ENCODE measurements at places on chromosomes 6 and 20.

GRCh38 chr20:63025534-63026331 is 19.0 kb upstream of the BHLHE23 start:
- DNase-seq, result no peak

DNA sequence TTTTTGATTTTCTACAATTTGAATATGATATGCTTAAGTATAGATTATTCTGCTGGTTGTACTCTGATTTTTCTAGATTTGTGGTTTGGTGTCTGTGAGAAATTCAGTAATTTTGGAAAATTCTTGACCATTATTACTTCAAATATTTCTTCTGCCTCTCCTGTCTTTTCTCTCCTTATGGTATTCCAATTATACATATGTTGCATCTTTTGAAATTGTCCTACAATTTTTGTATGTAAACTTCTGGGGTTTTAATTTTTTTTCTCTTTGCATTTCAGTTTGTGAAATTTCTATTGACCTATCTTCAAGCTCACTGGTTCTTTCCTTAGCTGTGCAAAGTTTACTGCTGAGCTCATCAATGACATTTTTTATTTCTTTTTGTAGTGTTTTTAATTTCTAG is 534.4 kb upstream of the SLC35B3 start:
- DNase-seq, result no peak

GRCh38 chr6:137892271-137892708 is 25.2 kb downstream of the TNFAIP3 start:
- no peak for DNase-seq

GRCh38 chr20:63280929-63281545 is 8.4 kb downstream of the ARFGAP1 start:
- no peak for DNase-seq

- DNase-seq, result no peak
These were observed 8.6 kb upstream of the SIRPB2 start for GRCh38 chr20:1499528-1500420.

GRCh38 chr20:4243071-4243470 is 227.7 kb upstream of the RNF24 start:
- DNase-seq, result no peak

- DNase-seq, result no peak
These were observed 16.9 kb upstream of the PERP start for GRCh38 chr6:138124096-138124495.

DNA sequence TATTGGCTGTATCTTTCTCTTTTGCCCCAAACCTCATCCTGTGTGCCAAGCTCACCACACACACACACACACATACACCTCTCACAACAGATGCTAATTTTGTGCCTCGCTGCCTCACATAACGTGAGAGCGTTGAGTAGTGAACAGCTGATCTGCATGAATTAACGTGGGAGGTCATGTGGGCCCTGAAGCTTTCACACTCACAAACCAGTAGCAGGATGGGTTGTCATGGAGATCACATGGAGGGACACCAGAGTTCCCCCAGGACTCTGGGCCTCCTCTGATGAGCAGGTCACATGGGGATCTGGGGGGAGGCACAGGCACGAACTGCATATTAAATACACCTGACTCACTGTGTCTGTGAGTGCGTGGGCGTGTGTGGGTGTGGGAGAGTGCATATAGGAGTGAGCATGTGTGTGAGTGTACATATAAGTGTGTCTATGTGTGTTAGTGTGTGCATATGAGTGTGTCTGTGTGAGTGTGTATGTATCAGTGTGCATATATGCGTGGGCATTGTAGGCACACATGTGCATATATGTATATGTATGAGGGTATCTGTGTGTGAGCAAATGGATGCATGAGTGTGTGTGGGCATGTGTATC is 62.7 kb upstream of the SULF2 start:
- DNase-seq, result no peak

GRCh38 chr6:12557765-12558164 is 158.8 kb upstream of the PHACTR1 start:
- no peak for DNase-seq

- no peak for DNase-seq
These were observed 32.6 kb downstream of the SLC2A10 start for GRCh38 chr20:46741924-46742668.

GRCh38 chr6:3310703-3311102 is 52.0 kb downstream of the PSMG4 start:
- DNase-seq, result no peak

DNA sequence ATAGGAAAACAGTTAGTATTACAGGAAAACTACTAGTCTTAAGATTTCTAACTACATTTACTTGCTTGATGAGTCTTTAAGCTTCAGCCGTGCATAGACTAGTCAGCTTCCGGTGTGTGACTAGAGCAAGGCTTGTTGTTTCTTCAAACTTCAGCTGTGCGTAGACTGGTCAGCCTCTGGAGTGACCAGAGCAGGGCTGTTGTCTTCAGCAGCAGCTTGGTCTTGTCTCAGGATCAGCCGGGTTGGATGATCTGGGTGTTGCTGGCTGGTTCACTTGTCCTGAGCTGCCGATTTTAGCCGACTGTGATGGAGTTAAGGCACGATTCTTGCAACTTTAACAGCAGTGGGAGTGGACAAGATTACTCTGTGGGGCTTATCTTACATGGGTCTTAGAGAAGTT is 44.7 kb downstream of the HLA-C start:
- no peak for DNase-seq

DNA sequence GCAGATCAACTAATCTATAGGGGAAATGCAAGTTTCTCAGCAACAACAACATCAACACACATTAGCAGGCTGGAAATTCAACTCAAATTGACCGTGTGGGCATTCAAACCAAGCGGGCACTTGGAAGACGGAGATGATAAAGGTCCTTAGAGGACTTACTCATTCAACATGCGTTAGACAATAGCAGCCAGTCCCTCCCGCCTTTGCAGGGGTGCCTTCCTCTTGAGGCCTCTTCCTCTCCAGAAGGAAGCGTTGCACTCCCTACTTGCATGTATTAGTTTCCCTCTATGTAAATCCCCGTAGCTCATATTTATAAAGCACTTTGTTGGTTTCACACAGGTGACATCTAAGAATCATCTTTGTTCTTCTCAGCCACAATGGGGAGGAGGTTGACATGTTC is 300.8 kb upstream of the STXBP5 start:
- DNase-seq, result no peak

GRCh38 chr6:98842342-98843180 is 8.2 kb downstream of the POU3F2 start:
- DNase-seq, result no peak

DNA sequence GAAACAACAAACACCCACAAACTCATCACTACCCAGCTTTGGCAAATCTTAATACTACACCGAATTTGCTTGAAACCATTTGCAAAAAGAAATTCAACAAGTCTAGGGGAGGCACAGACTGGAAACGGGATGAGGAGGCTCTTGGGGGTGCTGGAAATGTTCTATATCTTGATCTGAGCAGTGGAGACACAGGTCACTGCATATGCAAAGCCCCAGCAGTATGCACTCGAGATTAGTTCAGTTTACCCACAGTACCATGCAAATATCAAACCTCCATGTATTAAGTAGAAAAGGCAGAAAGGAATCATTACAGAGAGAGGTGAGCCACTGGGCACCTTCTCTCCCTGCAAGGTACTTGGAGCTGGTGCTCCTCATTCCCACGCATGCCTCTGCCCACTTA is 75.9 kb downstream of the PREX1 start:
- DNase-seq, result no peak

DNA sequence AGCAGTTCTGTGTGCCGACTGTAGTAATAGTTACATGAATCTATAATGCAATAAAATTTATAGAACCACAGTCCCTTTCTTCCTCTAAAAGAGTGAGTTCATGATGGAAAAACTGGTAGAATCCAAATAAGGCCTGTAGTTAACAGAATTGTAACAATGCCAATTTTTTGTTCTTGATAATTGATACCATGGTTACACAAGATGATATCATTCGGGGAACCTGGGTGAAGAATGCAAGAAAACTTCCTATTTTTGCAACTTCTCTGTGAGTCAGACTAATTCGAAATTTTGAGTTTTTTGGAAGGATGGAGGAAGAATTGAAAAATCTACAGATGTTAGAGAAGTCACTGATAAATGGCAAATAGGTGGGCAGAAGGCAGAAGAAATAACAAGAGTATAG is 381.8 kb downstream of the CDKAL1 start:
- no peak for DNase-seq

GRCh38 chr6:49766762-49767161 is 20.3 kb downstream of the PGK2 start:
- no peak for DNase-seq

GRCh38 chr6:20658516-20658915 is 124.3 kb downstream of the CDKAL1 start:
- no peak for DNase-seq

DNA sequence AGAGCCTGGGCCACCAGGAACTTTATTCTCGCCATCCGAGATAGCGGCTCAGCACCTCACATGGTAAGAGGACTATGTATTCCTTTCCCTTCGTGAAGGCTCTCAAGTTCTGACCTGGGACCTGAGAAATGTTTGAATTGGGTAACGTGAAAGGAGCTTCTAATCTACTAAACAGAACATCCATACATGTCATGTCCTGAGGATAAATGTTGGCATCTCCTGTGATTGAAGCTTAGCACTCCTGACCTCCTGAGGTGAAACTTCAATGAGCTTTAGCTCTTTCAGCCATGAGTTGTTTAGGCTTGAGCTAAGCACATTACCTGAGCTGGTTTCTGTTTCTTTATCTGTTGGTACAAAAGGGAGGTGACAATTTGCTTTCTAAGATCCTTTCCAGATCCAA is 280.9 kb downstream of the PACRG start:
- no peak for DNase-seq

- no peak for DNase-seq
These were observed 208.9 kb upstream of the SNX9 start for GRCh38 chr6:157614026-157614568.

DNA sequence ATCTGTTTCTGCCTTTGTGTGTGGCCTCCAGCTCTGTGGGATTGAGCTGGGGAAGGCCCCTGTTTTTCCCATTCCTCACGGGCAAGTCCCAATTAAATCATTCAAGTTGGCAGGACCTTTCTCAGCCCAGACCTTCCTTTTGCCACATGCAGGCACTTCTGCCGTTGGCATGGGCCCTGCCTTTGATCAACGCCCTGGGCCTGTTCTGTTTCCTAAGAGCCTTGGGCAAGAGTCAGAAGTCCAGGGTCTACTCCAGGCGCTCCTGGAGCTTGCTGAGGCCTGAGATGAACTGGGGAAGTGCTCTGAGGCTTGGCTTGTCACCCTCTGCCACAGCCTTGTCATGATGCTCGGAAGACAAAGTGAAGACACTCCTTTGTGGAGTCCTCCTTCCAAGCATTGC is 7.1 kb downstream of the IP6K3 start:
- no peak for DNase-seq

DNA sequence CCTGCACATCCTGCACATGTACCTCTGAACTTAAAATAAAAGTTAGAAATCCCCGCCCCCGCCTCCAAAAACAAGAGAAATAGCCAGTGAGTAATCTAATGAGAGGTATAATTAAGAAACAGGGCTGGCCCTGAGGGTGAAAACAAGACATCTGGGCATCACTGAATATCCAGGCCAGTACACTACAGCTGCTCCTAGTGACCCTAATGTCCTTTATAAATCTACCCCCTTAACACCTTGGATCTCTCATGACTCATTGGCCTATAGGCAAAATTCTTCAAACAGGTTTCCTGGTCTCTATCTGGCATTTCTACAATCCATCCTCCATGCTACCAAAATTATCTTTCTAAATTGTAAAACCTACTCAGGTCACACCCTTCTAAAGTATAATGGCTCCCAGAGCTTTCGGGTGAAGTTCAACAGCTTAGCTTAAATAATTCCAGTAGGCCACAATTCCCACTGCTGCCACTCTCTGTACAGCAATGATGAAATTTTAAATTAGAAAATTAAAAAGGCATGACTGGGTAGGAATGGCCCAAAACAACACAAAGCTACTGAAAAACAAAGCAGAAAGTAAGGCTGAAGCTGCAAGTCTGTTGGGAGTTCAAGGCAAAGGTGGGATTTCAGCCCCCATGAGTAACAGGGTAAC is 260.9 kb downstream of the GMDS start:
- DNase-seq, result no peak

DNA sequence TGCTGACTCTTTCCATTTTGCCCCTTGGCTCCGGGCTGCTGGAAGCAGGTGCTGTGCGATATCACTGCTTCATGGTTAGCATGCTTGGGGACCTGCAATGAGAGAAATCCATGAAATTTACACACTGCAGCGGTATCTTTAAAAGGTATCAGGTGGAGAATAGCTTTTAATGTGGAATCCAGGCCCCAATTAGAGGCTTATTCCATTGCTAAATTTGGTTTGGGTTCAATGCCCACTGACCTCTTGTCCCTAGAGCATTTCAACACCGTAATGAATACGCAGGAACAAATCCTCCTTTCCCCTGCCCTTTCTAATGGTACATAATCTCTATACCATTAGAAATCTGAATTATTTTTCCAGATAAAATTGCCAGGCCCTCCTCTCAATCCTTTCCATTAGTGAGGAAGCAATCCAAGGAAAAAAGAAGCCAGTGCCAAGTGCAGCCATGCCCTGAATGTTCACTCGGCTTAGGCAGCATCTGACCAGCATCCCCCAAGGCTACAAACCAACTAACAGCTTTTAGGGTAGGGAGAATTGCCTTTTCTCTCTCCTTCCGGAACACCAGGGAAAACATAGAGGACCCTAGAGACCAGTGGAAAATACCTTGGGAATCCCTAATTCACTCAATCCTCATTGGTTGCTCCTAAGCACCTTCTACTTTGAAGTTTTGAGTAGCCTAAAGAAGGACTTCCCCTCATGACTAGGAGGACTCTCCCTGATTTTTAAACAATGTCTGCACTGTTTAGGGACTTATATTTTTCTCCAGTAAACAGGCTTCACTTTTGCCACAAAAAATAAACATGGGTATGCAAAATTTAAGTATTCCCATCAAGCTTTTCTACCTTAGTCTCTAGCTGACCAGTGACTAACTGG is 143.1 kb downstream of the QRSL1 start:
- DNase-seq, result no peak

- DNase-seq, result no peak
These were observed 118.6 kb downstream of the PLCB1 start for GRCh38 chr20:8250539-8251200.

DNA sequence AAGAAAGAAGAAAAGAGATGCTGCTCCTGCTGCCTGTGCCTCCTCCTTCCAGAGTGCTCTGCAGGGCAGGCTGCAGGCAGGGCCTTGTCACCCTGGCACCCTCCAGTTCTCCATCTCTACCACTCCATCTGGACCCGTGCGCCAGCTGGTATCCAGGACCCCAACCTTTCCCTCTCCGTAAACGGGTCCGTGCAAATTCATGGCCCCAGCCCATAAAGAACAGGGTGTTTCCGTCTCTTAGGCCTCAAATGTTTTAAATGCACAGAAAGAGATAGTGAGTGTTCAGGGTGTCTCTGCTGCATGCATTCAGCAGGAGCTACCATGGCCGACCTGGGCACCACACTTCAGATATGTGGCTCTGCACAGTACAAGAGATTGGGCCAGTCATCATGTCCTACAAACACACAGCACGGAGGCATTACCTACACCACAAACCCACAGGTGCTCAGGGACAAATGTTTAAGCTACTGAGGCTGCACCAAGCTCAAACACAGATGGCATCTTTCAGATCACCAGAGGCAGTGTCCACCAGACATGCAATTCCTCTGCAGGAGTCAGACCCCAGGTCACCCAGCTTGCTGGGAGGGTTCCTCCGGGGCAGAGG is 258.1 kb downstream of the DLL1 start:
- no peak for DNase-seq
